ENCODE measurements at places on chromosomes 12 and 14.
A peak's percentile ranks its signal among the peaks of the same experiment; 100 is the strongest.

GRCh38 chr14:59895721-59896120 lies 24.2 kb upstream of the LRRC9 start:
- no peak for DNase-seq

DNA sequence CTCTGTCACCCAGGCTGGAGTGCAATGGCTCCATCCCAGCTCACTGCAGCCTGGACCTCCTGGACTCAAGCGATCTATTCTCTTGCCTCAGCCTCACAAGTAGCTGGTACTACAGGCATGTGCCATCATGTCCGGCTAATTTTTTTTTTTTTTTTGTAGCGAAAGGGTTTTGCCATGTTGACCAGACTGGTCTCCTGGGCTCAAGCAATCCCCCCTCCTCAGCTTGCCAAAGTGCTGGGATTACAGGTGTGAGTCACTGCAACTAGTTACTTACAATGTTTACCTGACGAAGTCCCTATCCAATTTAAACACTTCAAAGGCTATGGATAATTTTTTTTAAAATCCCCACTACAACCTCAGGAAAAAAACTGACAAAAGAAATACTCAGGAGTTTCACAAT lies 1.8 kb downstream of the KRR1 start:
- no peak for DNase-seq

GRCh38 chr14:22689199-22689598 lies 45.0 kb upstream of the OR6J1 start:
- no peak for DNase-seq

GRCh38 chr12:10101042-10101579 lies 2.3 kb upstream of the CLEC1A start:
- no peak for DNase-seq

GRCh38 chr12:32277774-32278173 lies 121.6 kb upstream of the FGD4 start:
- DNase-seq = no peak

GRCh38 chr14:103122585-103122946 lies 695 bp upstream of the TNFAIP2 start:
- no peak for DNase-seq

DNA sequence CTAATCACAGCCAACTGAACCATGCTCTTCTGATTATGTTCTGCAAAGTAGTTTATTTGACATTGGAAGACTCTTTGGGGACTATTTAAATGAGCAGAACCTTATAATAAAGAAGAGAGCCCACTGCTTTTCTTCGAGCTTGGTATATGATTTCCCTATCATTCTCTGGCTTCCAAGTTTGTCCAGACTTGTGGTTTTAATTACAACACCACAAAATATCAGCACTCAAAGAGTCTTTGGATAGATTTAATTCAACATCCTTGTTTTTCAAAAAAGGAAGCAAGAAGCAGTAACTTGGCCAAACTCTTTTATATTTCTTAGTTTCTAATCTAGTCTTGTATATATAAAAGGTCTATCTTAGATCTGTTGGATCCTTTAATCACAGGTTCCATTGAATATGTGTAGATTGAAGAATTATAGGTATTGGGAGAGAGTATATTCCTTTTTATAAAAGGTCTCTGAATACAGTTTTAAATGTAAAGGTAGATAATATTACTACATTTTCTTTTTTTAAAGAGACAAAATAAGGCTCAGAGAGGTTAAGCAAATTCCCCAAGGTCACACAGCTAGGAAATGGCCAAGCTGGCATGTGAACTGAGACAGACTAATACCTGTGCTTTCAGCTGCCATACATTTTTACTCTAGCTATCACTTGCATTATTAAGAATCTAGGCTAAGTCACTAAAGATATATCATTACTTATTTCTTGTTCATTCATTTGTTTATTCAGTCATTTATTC lies 172.8 kb downstream of the SSPN start:
- no peak for DNase-seq

- no peak for DNase-seq
Observed at GRCh38 chr14:101839236-101839635, 77.7 kb downstream of the PPP2R5C start.

GRCh38 chr12:50047693-50048250 lies 9.6 kb upstream of the ASIC1 start:
- no peak for DNase-seq

DNA sequence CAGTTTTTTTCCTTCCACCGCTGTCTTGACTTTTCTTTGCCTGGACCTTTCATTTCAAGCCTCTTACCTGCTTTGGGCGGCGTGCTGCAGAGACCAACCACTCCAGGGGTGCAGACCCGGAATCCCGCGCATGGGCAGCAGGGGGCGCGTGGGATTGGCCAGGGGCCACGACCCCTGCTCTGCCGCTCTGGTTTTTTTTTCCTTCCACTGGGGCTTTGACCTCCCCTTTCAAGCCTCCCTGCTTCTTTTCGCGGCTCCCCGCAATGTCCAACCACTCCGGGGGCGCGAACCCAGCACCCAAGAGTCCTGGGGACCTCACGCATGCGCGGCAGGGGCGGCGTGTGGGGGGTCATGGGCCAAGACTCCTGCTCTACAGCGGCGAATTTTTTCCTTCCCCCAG lies 325.1 kb downstream of the ALG10 start:
- no peak for DNase-seq

- DNase-seq = no peak
Observed at GRCh38 chr14:96204151-96205058, at the start of gene BDKRB2. Gene BDKRB2 (plus strand): TSS chr14:96204839. CDS start chr14:96237108, 32,269 bp downstream.

DNA sequence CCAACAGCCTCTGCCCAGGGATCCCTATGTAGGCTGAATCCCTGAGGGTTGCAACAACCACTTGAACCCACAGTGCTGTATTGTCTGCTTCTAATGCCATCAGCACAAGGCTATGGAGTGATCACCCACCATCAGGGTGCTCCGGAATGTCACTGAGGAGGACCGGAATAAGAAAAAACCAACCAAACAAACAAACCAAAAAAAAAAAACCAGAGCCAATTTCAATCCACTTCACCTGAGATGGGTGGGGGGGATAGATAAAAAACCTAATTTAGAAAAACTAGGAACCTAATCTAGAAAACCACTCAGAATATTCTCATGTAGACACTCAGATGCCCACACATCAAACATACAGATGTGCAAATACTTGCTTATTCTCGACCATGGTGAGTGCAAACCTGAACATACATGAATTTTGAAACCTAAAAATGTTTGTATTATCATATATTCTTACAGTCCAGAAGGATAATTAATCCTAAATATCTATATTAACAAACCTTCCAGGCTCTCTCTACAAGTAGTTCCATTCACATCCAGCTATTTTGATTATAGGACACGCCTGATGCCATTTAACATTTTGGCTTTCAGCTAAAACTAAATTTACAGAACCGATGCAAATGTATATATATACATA lies 3.7 kb downstream of the TBX5 start:
- DNase-seq = no peak

GRCh38 chr12:52591521-52591920 lies 9.7 kb downstream of the KRT72 start:
- no peak for DNase-seq

DNA sequence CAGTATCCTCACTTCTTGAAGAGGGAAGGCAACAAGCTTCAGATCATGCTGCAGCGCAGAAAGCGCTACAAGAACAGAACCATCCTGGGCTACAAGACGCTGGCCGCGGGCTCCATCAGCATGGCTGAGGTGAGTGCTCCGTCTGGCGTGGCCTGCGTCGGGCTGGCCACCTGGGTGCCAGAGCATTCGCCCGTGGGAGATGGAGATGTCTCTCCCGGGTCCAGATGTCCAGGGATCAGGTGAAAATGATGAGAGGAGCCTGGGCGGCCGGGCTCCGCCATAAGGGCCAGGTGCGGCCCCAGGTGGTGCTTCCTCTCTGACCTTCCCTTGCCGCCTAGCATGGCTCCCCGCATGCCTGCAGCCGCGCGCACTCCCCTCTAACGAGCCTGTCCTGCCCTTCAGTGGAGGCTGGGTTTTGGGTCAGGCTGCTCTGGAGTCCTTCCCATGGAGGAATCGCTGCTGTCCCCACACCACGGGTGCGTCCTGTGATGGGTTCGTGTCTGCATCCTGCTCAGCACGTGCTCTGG lies 40.6 kb downstream of the PACS2 start:
- no peak for DNase-seq

DNA sequence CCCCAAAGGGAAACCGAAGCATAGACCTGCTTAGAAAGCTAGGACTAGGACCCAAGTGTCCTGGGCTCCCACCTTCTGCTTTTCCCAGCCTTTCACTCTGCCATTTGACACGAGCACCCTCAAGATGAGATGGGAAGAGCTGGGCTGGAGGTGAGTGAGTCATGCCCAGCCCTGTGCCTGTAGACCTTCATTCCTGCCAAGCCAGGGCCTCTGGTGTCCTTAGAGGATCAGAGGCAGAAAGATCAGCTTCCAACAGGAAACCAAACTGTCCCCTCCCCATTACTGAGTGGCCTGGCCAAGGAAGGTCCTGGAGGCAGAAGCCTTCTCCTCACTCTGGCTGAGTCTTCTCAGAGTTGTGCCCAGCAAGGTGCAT lies 3.5 kb downstream of the TMEM63C start:
- no peak for DNase-seq

GRCh38 chr14:71403656-71404055 lies 496.4 kb downstream of the PCNX1 start:
- DNase-seq = no peak

GRCh38 chr14:22456998-22457594 lies 131.9 kb downstream of the DAD1 start:
- DNase-seq = no peak

- DNase-seq = peak; percentile 61
Observed at GRCh38 chr14:70714055-70714550, 72.4 kb downstream of the TTC9 start.

DNA sequence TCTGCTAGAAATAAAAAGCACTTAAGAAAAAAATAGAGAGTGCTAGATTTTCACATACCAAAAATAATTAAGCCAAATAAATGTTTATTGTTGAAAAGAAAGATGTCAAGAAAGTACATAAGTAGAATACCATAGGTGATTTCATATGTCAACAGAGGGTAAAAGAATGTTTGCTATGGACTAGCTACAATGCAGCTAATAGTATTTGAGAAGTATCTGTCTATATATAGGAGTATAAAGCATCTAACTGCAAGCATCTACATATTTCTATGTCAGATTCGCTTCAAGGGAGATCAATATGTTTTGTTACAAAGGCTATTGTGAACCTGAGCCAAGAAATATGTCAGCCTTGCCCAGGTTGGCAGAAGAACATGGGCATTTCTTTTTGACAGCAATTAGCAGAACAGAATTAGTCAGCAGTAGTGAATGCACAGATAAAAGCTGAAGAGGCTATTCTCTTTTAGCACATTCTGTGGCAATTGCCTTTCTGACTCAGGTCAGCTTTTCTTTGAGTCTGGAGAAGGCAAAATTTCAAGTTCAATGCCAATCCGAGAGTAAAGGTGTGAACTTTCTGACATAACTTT lies 140.1 kb downstream of the ALG10B start:
- no peak for DNase-seq

DNA sequence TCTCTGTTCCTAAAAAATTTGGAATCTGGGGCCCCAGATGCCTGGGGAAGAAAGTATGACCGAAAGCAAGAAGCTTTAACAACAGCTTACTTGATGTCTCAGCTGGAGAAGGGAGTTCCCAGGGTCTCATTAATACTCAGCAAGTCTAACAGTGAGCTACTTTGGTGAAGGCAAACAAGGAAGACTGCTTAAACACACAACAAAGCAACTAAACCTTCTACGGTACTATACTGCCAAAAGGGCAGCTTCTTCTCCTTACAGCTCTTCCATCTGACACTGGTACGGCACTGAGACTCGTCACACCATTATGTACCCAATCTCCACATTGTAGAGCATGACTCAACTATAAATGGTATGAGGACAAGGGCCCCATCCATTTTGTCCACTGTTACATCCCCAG lies 213.0 kb downstream of the MED13L start:
- DNase-seq = no peak

GRCh38 chr12:132143336-132144071 lies 615 bp downstream of the DDX51 start:
- DNase-seq = peak; percentile 67

DNA sequence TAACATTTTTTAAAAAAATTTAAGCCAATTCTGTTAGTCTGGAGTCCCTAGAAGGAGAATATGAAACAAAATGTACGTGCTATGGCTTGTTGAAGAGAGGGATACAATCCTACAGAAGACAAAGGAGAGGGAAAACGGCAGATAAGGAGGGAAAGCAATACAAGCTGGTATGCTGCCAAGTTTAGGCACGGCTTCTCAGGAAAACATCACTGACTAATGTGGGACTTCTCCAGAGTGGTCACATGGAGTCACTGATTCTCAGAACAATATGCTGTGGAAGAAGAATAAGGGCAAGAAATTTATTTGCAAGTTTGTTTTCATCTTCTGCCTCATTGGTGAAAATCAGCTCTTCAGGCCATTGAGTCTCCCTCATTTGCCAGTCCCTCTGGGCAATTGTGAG lies 22.9 kb upstream of the NR1H4 start:
- no peak for DNase-seq

- no peak for DNase-seq
Observed at GRCh38 chr14:102902086-102902485, 20.4 kb upstream of the AMN start.

GRCh38 chr14:92922155-92922735 lies 705 bp upstream of the CHGA start:
- no peak for DNase-seq

- DNase-seq = no peak
Observed at GRCh38 chr14:53032161-53032803, 81.4 kb upstream of the FERMT2 start.
